Fibroblast of lung (primary cell): ENCODE measurements at places on chromosomes 1 and 21. TPM values are rescaled to one million over a fixed set of nuclear protein-coding genes. Genes with fewer than 3 reads are reported as not detected.

RGS18 gene
- total RNA-seq: 0.17 TPM in 1 of 2 replicates, not detected in the other

NTMT2 gene
- total RNA-seq: not detected in 2 replicates

C1QB gene
- total RNA-seq: not detected in 2 replicates

ARHGEF10L gene
- total RNA-seq: 13.1 and 24.3 TPM in 2 replicates

RGS4 gene
- 36.5 and 63.3 TPM in 2 replicates for total RNA-seq

GLUL gene
- 423 and 523 TPM in 2 replicates for total RNA-seq

KIF14 gene
- total RNA-seq: 1.3 and 4.0 TPM in 2 replicates

PAPPA2 gene
- total RNA-seq: 4.1 and 5.4 TPM in 2 replicates

LRRC53 gene
- not detected in 2 replicates for total RNA-seq

HSF2BP gene
- total RNA-seq: 1.2 and 1.8 TPM in 2 replicates

NAXE gene
- 51.6 and 64.4 TPM in 2 replicates for total RNA-seq

TRAF5 gene
- total RNA-seq: 12.1 and 13.5 TPM in 2 replicates

CFHR4 gene
- total RNA-seq: not detected in 2 replicates

BRINP2 gene
- total RNA-seq: under 0.01 and 0.26 TPM in 2 replicates

FAM163A gene
- not detected in 2 replicates for total RNA-seq

KCNAB2 gene
- 2.3 and 2.5 TPM in 2 replicates for total RNA-seq

S100A1 gene
- total RNA-seq: 0.17 TPM in 1 of 2 replicates, not detected in the other
